ENCODE measurements at places on chromosomes 3 and 15. TPM values are rescaled to one million over a fixed set of nuclear protein-coding genes. Genes with fewer than 3 reads are reported as not detected.
A peak's percentile ranks its signal among the peaks of the same experiment; 100 is the strongest.

DNA sequence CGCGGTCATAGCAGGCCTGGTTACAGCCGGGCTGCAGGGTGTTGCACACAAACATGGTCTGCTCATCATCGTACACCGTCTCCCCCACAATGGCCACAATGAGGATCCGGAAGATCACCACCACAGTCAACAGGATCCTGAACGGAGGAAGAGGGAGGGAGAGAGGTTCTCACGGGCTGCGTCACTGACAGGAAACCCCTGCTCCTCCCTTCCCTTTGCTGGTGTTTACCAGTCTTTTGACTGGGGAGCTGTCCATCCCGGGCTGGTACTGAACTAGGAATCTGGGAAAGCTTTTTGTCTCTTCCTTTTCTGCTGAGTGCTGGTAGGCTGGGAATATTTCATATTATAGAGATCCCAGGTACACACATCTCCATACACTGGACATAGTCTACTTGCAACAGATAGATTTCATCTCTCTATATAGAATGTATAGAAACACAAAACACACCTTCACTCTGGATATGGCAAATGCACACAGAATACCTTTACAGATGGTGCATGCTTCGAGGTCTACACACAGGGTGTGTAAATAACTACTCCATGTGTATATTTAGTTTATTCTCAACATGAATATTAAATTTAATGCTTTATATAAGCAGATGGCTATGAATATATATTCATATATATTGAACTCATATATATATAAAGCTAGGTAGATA, 1.4 kb downstream of the GJD2 start:
- no peaks in the 10 kb centered on the region for H3K4me1 ChIP-seq
- peaks cover 36% of the 10 kb centered on the region for H3K27me3 ChIP-seq
- H3K27ac ChIP-seq, result no peak overlapping the region
- no peak overlapping the region for H3K4me3 ChIP-seq

GRCh38 chr3:115832265-115832664, 209.0 kb downstream of the GAP43 start:
- no peaks in the 10 kb centered on the region for H3K27me3 ChIP-seq
- no peaks in the 10 kb centered on the region for H3K36me3 ChIP-seq
- no peak overlapping the region for H3K4me3 ChIP-seq
- H3K27ac ChIP-seq, result no peak overlapping the region
- DNase-seq, result no peak

- no peak for DNase-seq
- H3K27me3 ChIP-seq, result no peaks in the 10 kb centered on the region
- H3K4me1 ChIP-seq, result no peaks in the 10 kb centered on the region
- H3K27ac ChIP-seq, result no peak overlapping the region
Observed at GRCh38 chr15:57343498-57343897, 32.8 kb upstream of the CGNL1 start.

DNA sequence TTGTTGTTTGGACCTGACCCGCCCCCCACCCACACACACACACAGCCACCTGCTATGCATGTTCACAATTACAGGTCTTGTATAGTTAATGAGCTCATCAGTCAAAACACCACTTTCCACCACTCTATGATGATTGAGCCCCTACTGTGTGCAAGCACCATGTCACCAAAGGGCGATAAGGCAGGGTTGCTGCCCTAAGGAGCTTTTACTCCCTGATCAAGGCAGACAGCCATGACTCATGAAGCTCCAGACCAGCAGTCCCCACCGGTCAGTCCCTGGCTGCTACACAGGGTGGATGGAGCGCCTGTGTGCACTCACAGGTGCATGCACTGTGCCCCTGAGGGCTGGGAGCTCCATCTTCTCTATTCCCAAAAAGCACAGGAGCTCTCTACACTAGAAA, 270.6 kb downstream of the CLSTN2 start:
- no peaks in the 10 kb centered on the region for H3K27me3 ChIP-seq
- H3K4me1 ChIP-seq, result no peaks in the 10 kb centered on the region
- no peaks in the 10 kb centered on the region for H3K36me3 ChIP-seq
- no peak for DNase-seq
- H3K4me3 ChIP-seq, result no peak overlapping the region

CCR9 gene
- not detected for total RNA-seq

HTR3E gene
- not detected for total RNA-seq

DNA sequence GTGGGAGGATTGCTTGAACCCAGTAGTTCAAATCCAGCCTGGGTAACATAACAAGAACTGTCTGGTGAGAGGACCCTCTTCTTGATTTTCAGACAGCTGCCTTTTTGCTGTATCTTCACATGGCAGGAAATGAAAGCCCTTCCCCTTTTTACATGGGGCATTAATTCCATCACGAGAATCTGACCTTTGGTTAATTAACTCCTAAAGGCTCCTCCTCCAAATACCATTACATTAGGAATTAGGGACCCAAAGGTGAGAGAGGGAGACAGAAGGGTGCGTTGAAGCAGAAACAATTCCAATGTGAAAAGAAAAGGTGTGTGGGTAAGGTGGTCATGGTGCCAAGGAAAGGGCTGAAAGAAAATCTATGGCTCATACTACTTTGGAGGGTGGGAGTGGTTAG, 536.2 kb downstream of the MAGI1 start:
- no peaks in the 10 kb centered on the region for H3K4me1 ChIP-seq
- H3K4me3 ChIP-seq, result no peak overlapping the region
- no peaks in the 10 kb centered on the region for H3K27me3 ChIP-seq
- DNase-seq, result no peak
- no peak overlapping the region for H3K27ac ChIP-seq

WDR76 gene
- 40.0 TPM for total RNA-seq

DNA sequence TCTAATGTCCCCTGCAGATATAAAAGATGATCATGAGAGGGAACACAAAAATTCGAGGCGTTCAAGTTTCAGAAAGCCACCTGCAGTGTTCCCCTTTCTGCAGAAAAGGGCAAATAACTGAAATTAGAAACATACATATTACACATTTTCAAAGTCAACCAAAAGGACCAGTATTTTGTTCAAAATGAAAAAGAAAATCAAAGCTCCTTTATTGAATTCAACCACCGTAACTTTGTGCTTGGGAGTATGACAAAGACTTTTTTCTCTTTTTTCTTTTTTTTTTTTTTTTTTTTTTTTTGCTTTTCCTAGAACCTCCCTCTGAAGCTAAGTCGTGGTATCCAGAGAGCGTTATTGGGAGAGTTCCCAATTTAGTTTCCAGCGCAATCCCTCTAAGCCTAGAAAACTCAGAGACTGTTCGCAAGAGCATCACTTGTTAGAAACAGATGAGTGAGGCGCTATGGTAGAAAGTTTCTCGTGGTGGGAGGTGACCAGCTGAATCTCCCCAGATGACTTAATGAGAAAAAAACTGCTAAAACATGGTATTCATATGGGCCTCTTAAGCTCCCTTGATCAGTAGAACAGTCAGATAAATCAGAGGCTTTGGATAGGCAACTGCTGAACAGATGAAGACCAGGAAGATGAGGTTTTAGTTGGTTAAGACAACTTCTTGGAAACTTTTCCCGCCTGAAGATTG, 77.4 kb downstream of the MB21D2 start:
- no peak overlapping the region for H3K27ac ChIP-seq
- no peak for DNase-seq
- H3K4me1 ChIP-seq, result no peaks in the 10 kb centered on the region
- no peaks in the 10 kb centered on the region for H3K36me3 ChIP-seq

SOX14 gene
- total RNA-seq, result not detected

ZIC1 gene
- total RNA-seq, result 0.36 TPM

SPATA12 gene
- total RNA-seq, result 0.10 TPM

GHSR gene
- not detected for total RNA-seq

DNA sequence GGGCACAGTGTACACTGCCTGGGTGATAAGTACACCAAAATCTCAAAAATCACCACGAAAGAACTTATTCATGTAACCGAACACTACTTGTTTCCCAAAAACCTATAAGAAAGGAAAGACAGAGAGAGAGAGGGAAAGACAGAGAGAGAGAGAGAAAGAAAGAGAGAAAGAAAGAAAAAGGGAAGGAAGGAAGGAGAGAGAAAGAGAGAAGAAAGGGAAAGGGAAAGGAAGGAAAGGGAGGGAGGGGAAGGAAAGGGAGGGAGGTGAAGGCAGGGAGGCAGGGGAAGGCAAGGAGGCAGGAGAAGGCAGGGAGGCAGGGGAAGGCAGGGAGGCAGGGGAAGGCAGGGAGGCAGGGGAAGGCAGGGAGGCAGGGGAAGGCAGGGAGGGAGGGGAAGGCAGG, 48.2 kb downstream of the ANXA2 start:
- peak overlapping the region; percentile 7 for H3K27ac ChIP-seq
- no peak for DNase-seq
- no peak overlapping the region for H3K4me3 ChIP-seq
- no peaks in the 10 kb centered on the region for H3K27me3 ChIP-seq

FBXW12 gene
- total RNA-seq, result not detected

GASK1A gene
- not detected for total RNA-seq
